ENCODE measurements at places on chromosomes 5 and 9.
A peak's percentile ranks its signal among the peaks of the same experiment; 100 is the strongest.

- DNase-seq, result no peak
These were observed 18.3 kb downstream of the RABEPK start for GRCh38 chr9:125218621-125219020.

DNA sequence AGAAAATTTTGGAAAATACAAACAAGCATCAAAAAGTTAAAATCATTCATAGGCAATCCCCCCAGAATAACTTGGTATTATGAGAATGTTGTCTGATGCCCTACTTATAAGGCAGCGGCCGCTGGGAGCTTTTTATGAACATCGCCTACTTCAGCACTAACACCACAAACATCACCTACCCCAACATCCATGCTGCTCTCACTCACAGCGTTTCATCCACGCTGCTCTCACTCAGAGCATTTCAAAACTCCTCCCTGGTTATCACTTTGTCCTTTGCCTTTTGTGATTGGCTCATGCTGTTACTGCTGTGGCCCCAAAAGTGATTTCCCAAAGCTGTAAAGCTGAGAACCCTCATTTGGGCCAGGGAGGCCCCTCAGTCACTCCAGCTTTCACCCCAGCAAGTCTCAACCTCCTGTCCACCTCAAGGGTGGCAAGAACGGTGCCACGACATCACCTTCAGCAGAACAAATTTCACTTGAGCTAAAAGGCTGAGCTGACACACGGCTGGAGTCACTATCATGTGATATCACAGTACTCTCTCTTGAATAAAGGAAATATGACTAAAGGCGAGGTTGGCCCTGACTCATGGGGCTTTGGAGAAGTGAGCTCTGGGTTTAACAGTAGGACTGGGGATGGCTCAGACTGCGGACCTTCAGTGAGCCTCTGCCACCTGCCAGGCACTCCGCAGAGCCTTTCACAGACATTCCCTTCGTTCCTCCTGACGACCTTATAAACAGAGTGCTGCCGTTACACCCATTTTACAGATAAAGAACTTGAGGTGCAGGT, 25.2 kb downstream of the SHC3 start:
- DNase-seq, result peak; percentile 57

- peak; percentile 75 for DNase-seq
These were observed 24.9 kb upstream of the SH3PXD2B start for GRCh38 chr5:172479034-172479783.

- DNase-seq, result no peak
These were observed 252.7 kb downstream of the CEMIP2 start for GRCh38 chr9:71515626-71516025.

- DNase-seq, result no peak
These were observed 60.1 kb upstream of the ZNF608 start for GRCh38 chr5:124806373-124807077.

- no peak for DNase-seq
These were observed 595 bp downstream of the PDLIM7 start for GRCh38 chr5:177496727-177497291.
